ENCODE measurements at places on chromosomes 4 and X. TPM values are rescaled to one million over a fixed set of nuclear protein-coding genes. Genes with fewer than 3 reads are reported as not detected.

TNIP3 gene
- total RNA-seq, result under 0.01 TPM

DMP1 gene
- under 0.01 TPM for total RNA-seq

SPARCL1 gene
- total RNA-seq, result 68.4 TPM

ZMAT1 gene
- total RNA-seq, result 12.5 TPM

NKX6-1 gene
- total RNA-seq, result not detected

MFAP3L gene
- 10.8 TPM for total RNA-seq

IL9R gene
- 0.25 TPM for total RNA-seq

NDNF gene
- total RNA-seq, result 6.6 TPM

HERC5 gene
- total RNA-seq, result 2.0 TPM

ZNF595 gene
- total RNA-seq, result 42.3 TPM

FDCSP gene
- not detected for total RNA-seq

MAGEB2 gene
- total RNA-seq, result not detected

PPP1R2C gene
- total RNA-seq, result not detected

MAGEA8 gene
- total RNA-seq, result not detected

TMSB15A gene
- 155 TPM for total RNA-seq

FAM47E gene
- 2.5 TPM for total RNA-seq

SPATA4 gene
- 0.49 TPM for total RNA-seq

EGFL6 gene
- total RNA-seq, result 0.98 TPM

ZXDA gene
- total RNA-seq, result 17.0 TPM

ATP1B4 gene
- not detected for total RNA-seq

SLIT2 gene
- 15.7 TPM for total RNA-seq

SLC9B2 gene
- 90.5 TPM for total RNA-seq

SMIM10 gene
- total RNA-seq, result 0.49 TPM

ZBTB33 gene
- total RNA-seq, result 33.7 TPM

CTAG2 gene
- total RNA-seq, result not detected

ADAMTS3 gene
- 14.8 TPM for total RNA-seq

PLXNA3 gene
- total RNA-seq, result 17.7 TPM

IL1RAPL1 gene
- 11.1 TPM for total RNA-seq

CCDC158 gene
- 3.9 TPM for total RNA-seq

APLN gene
- 4.2 TPM for total RNA-seq

MUC7 gene
- total RNA-seq, result not detected

TMEM47 gene
- 41.8 TPM for total RNA-seq

SERPINA7 gene
- total RNA-seq, result not detected

SHISA3 gene
- total RNA-seq, result not detected

CPXCR1 gene
- total RNA-seq, result not detected

NAP1L2 gene
- 29.7 TPM for total RNA-seq

BEX5 gene
- total RNA-seq, result 36.1 TPM

C4orf50 gene
- total RNA-seq, result 11.3 TPM

ETNPPL gene
- 0.98 TPM for total RNA-seq

DDIT4L gene
- total RNA-seq, result 0.25 TPM

TCP11X2 gene
- total RNA-seq, result not detected

CLCN5 gene
- 3.4 TPM for total RNA-seq

ADRA2C gene
- 1.5 TPM for total RNA-seq

TIGD2 gene
- 9.1 TPM for total RNA-seq

FRG2 gene
- not detected for total RNA-seq

TLR6 gene
- total RNA-seq, result 0.49 TPM

ODAPH gene
- not detected for total RNA-seq

NUP62CL gene
- total RNA-seq, result 0.74 TPM

L1CAM gene
- total RNA-seq, result 132 TPM

ZFP42 gene
- total RNA-seq, result not detected

PAGE4 gene
- total RNA-seq, result not detected

All from temporal lobe (tissue), 4 donors.